ENCODE measurements at places on chromosomes 2 and 18.

DNA sequence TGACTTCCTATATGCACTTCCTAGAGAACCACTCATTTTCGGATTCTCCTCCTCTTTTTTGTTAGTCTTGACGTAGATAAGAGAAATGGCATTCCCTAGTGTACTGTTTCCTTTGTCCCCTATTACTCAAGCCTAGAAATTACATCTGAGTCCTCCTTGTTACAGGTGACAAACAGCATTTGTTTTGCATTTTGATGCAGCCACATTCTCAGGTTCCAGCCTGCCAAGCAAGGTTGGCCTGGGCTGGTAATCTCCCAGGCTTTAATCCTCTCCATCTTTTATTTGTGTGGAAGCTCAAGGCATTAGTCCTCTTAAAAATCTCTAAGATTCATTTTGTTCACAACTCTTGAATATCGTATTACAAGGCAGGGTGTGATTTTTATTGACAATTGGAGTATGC is 318.0 kb upstream of the NRP2 start:
- DNase-seq: no peak

DNA sequence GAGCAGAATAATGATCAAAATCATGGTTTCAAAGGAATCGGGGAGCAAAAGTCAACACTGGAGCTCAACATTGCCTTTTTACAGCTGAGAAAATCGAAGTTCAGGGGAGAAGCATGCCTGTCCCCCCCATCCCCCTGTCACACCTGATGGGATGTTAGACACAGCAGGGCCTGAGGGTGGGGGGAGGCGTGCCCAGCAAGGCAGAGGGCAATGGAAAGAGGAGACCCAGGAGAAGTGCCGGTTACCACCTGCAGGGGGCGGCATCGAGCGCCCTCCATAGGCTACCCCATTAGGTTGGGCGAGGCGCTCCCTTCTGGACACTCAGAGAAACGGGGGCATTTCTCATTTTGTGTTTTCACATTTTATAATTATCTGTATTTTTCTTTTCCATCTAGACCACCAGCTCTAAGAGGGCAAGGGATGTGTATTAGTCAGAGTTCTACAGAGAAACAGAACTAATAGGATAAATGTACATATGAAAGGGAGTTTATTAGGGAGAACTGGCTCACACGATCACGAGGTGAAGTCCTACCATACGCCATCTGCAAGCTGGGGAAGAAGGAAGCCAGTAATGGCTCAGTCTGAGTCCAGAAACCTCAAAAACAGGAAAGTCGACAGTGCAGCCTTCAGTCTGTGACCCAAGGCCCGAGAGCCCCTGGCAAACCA is 271.3 kb downstream of the LRATD1 start:
- peak; percentile 11 for DNase-seq

- no peak for DNase-seq
Measured at GRCh38 chr2:81206216-81206615, 901.7 kb upstream of the LRRTM1 start.

- no peak for DNase-seq
Measured at GRCh38 chr2:9307535-9307934, 100.9 kb downstream of the ASAP2 start.

DNA sequence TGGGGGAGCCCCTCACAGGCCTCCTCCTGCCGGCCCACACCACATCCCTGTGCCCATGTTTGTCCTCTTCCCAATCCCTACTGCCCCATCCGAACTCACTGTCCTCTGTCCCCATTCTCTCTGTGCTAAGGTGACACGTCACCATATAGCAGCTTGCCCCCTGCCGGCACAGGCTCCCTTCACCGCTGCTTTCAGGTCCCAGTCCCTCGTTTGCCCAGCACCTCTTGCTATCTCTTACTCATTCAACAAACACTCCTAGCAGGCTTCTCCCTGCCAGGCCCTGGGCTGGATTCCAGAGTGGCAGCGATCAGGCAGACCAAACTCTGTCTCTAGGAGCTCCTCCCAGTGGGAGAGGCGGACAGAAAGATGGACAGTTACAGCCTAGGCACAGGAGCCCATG is 74.3 kb downstream of the TFCP2L1 start:
- DNase-seq: no peak

Measured in MV-4-11 (cell line).